ENCODE measurements at places on chromosomes 6 and 20.
A peak's percentile ranks its signal among the peaks of the same experiment; 100 is the strongest.

GRCh38 chr20:56299362-56299761, 50.8 kb downstream of the MC3R start:
- no peak for DNase-seq

GRCh38 chr6:29750709-29751108, 27.5 kb downstream of the HLA-F start:
- no peak for DNase-seq

GRCh38 chr6:1310628-1311399, 1.1 kb upstream of the FOXQ1 start:
- DNase-seq = no peak

DNA sequence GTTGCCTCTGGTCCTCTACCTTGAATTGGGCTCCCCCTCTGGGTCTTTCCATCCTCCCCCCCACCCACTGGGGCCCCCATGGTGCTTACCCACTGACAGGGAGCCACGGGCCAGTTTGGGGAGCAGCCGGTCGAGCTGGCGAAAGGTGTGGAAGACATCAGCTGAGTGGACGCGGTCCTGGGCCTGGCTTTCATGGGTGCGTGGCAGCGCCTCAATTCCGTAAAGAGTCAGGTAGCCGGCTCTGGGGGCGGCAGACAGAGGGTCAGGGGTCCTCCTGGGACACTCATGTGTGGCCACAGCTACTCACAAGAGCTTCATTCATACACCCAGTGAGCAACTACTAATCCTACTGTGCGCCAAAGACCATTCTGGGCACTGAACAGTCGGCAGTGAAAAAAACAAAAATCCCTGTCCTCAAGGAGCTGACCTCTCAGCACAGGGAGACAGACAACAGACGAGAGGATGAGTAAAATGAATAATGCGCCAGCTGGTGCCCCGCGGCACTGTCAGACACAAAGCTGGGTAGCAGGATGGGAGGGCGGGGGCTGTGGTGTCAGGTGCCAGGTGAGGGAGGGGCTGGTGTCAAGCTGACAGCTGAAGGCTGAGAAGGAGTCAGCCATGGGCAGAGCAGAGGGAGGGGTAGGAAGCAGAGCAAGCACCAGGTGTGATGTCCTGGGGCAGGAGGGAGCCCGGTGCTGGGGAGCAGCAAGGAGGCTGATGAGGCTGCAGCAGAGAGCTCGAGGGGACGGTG, 28.3 kb downstream of the PTGIS start:
- no peak for DNase-seq

- DNase-seq = no peak
Measured at GRCh38 chr20:57693670-57694329, 16.0 kb downstream of the PMEPA1 start.

DNA sequence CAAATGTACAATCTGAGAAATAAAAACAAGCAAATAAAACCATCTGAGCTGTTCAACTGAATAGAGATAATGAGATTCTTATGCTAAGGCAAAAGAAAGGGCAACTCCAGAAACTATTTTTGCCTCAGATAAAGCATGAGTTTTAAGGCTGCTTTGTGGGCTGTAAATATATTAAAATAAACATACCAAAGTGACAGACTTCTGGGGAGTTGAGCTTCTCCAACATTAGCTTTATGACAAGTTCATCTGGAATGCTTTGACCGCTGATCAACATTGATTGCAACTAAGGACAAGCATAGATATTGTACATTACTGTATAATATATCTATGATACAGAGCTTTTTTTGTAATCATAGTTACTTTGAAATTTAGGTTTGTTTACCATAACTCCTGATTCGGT, 19.3 kb downstream of the AK9 start:
- DNase-seq = no peak

GRCh38 chr6:167946007-167946406, 51.5 kb upstream of the KIF25 start:
- no peak for DNase-seq

GRCh38 chr20:45111799-45112471, 3.0 kb downstream of the WFDC5 start:
- no peak for DNase-seq

GRCh38 chr20:5735845-5736510, 14.2 kb upstream of the SHLD1 start:
- DNase-seq = no peak

DNA sequence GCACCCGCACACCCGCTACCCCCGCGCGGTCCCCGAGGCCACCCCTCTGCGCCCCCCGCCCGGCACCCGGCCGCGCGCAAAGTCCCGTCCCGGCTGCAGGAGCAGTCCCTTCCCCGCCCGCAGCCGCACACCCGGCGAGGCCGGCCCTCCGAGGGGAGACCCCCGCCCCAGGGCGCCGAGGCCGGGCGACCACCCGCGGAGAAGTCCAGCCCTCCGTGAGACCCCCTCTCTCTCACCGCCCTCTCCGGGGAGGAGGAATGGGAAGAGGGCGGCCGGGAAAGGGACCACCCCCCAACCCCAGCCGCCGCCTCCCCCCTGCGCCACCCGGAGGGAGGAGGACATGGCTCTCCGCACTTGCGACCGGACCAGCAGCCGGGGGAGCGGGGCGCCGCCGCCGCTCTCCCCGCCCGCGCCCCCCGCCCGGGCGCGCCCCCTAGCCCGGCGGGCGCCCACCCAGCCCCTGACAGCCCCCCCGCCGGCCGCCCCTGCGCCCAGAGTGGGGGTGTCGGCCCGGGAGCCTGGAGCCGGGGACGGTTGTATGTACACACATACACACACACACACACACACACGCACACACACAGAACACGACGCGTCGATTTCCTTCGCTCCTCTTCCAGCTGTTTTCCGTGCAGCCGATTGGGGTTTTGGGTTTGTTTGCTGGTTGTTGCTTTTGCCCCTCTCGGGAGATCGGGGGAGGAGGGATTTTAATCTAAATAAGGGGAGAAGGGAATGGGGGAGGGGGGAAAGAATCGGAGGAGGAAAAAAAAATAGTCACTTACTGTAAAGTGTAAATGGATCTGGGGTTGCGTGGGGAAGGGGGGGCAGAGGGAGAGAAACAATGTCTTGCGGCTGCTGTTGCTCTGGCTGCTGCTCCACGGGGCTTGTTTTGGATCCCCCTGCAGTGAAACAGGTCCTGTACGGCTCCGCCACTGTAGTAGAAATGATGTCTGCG, at the start of gene ATXN1:
Gene ATXN1 (minus strand): TSS at position 945 of the 955 bp plus-strand sequence.
- DNase-seq = no peak

DNA sequence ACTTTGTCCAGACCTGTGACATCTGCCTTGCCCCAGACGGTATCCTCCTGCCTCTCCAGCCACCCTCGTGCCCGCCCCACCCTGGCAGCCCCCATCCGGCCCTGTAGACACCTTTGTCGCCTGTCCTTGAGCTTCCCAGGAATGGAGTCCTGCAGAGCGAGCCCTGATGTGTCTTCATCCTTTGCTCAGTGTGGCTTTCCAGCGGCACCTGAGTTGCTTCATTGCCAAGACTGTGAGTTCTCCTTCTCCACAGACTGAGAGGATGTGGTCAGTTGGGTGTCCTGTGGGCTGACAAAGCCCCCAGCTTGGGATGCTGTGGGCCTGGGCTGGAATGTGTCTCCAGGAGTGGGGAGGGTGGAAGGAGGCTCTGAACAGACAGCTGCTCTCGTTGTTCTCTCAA, 1.7 kb upstream of the CST4 start:
- no peak for DNase-seq

DNA sequence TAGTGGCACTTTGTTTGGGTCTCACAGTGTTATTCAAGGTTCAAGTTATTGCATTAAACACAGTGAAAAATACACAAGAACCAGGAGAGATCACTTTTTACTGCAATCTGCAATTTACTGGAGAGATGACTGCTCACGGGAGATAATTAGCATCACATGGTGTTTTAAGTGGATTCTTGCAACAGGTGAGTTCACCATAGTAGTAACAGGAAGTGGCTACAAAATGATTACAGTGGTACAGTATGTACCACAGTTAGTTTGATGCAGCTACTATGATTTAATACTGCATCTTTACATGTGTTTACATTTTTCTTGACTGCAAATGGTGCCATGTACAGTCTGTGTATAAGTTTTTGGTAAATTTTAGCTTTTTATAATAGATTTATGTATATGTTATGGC, 96.5 kb upstream of the SCP2D1 start:
- DNase-seq = no peak

DNA sequence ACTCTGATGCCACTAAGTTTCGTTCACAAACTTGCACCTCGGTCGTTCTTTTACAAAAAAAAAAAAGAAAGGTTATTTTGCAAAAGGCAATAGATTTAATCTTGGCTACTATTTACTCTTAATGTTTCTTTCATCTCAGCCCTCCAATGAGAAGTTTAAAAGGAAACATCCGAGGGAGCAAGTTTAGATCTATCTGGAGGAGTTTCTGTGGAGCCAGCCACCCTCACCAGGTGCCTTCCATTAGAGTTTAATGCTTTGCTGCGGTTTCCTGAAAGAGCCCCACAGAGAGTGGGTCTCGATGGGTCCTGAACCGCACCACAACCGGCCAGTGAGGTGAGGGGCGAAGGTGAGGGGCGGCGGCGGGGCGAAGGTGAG, 632 bp downstream of the PRKN start:
- no peak for DNase-seq

- no peak for DNase-seq
Measured at GRCh38 chr6:16985513-16986284, 116.2 kb upstream of the STMND1 start.

DNA sequence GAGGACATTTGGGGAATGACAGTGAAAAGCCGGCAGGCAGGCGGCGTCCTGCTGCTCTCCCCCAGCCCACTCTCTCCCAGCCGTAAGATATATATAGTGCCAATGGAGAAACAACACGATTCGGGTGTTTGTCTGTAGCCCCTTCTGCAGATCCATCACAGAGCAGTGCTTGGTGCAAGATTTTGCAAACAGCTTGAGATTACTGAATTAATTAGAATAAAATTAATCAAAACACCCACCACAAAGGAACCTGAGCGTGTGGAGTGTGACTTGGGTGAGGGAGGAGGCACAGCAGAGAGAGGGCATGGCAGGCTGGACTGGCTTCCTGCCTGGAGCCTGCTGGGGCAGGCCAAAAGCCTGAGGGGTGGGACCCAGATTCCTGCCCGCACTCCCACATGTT, 28.8 kb upstream of the CCDC167 start:
- no peak for DNase-seq

- no peak for DNase-seq
Measured at GRCh38 chr6:75296811-75297779, 12.5 kb upstream of the TMEM30A start.

DNA sequence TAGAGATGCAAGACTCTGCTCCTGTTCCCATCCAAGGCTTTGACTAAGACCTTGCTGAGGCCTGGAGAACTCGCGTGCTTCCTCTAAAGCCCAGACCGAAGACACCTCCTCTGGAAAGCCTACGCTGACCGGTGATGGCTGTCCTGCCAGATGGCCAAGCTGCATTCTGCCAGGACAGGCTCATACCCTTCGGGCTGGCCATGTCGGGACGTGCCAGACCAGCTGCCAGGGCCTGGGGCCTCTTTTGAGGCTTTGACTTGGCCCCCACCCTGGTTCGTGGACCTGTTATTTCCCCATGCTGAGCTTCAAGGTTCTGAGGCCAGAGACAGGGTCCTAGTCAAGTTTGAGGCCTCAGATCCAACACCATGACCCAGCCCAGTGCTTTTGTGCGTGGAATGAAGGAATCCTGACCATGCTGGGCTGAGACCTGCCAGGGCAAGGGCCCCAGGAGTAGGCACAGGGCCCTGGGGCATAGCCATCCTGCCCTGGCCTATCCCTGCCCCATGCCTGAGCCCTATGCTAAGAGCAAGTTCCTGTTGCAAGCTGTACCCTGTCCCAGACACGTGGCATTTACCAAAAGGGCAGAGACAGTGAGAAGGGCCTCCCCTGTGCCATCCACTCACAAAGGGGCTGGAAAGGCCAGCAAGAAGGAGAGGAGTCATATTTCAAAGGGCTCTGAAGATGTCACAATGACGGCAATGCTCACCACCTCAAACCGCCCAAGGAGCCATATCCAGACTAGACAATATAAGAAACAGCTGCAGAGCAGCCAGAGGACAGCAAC, 42.8 kb downstream of the MRPL14 start:
- DNase-seq = no peak

DNA sequence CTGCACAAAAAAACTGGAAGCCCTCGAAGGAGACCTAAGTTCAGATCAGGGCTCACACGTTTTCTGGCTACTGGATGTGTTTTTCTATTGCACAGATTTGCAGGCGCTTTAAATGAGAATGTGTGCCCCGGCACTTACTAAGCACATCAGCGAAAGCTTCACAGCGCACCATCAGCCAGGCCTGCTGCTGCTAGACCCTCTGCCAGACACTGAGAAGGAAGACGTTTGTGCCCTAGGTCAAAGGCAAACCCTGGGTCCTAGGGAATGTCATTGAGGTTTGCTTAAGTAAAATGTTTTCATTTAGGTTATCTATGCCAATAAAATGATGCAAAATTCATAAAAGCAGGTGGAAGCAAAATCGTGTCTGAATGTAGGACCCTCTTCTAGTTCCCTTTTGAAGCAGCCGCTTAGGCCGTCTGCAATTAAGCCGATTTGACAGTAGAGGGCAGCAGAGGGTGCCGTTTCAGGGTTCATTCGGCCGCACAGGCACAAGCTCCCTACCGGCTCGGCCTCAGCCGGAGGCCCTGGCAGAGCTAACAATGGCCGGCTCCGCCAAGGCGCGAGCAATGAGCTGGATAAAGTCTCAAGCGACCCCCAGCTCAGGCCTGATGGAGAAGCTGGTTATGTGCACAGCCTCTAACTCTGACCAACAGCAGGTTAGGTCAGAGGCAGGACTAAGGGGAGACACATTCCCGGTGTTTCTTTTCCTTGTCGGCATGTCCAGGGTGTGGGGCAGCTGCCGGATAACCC, 107.2 kb upstream of the FOXA2 start:
- peak; percentile 33 for DNase-seq

- no peak for DNase-seq
Measured at GRCh38 chr20:45044084-45044573, 56.8 kb downstream of the KCNS1 start.

GRCh38 chr6:105317607-105318533, 85.0 kb downstream of the PREP start:
- DNase-seq = no peak

DNA sequence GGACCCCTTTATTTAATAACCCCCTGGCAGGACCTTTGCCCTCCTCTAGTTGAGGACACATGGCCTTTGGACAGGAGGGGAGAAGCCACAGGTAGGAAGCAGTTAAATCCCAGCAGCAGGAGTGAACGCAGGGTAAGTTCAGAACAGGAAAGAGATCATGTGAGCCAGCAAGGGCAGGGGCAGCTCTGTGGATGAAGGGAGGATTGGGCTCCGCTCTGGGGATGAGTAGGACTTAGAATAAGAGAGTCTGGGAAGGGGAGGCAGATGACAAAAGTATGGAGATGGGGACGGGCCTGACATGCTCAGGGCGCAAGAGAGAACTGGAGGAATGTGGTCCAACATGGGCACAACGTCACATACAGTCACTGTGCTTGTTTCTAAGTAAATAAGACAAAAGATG, 89.0 kb downstream of the NDUFAF5 start:
- DNase-seq = no peak

- DNase-seq = no peak
Measured at GRCh38 chr20:36820928-36821327, 47.4 kb upstream of the DSN1 start.

DNA sequence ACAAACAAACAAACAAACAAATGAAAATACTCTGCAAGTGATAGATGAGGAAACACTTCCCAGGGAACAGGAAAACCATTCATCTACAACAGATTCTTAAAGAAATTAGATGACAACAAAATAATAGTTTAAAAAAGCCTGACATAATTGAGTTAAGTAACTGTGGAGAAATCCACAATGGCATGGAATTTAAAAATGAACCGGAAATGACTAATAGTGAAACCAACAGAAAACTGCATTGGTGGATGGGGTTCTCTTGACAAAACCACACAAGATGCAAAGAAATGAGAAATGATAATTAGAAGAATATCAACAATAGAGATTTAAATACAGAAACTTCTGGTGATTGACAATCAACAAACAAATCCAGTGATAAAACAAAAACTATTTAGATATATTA, 785.6 kb downstream of the QKI start:
- DNase-seq = no peak
